ENCODE measurements at places on chromosomes 7 and 10.

DNA sequence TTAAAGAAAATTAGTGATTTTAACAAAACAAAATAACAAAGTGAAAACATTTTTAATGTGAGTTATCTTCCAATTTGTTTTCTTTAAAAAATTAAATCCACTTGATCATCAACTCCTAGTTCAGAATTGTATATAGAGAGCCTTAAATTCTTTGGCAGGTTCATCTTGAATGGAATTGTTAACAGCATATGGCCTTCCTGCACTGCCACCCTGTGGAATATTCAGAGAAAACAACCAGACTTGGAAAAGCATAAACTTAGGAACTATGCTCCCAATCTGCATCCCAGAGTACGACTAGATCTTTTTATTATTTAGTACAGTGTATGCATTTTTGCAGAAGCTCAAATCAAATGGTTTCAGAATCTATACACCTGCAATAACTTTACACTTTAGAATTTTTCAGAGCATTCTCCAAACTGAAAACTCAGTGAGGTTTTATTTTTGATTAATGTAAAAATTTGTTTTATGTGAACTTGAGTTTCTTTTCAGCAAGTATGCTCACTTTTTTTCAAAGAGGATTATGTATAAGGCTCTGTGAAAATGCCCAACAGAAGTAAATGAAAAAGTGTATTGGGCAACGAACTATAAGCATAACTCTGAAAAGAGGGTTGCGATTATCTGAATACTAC, 44.9 kb upstream of the ANK3 start:
- no peak for DNase-seq

- no peak for DNase-seq
These were observed at the start of gene GRID2IP for GRCh38 chr7:6551016-6551511. TSS of gene GRID2IP (minus strand) at chr7:6551461. CDS start at chr7:6551436, 25 bp downstream.

DNA sequence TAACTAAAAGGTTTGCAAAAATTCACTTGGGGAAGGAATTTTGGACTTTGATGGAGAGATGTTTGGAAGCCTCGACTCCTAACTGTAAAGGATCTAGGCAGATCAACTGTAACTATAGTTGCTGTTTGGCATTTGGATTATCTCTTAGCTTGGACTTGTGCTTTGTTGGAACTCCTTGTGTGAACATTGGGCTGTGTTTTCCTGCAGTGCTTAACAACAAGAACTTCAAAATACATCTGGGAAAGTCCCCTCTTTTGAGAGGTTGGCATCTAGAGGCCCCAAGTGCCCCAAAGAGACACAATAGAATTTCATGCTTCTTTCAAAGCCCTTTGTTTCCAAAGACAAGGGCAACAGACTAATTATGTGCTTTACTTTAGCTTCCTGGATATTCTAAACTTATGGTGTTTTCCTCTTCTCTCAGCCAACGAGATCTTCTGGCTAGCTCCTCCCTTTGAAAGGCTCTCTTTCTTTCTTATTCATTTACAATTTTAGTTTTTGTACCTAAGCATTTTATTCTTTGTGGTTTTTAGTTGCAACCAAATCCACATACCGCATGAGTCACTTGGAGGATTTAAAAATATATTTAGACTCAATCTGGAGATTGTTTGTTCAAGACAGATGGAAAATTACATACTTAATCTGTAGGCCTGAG, 11.6 kb downstream of the ABCA13 start:
- DNase-seq = no peak

DNA sequence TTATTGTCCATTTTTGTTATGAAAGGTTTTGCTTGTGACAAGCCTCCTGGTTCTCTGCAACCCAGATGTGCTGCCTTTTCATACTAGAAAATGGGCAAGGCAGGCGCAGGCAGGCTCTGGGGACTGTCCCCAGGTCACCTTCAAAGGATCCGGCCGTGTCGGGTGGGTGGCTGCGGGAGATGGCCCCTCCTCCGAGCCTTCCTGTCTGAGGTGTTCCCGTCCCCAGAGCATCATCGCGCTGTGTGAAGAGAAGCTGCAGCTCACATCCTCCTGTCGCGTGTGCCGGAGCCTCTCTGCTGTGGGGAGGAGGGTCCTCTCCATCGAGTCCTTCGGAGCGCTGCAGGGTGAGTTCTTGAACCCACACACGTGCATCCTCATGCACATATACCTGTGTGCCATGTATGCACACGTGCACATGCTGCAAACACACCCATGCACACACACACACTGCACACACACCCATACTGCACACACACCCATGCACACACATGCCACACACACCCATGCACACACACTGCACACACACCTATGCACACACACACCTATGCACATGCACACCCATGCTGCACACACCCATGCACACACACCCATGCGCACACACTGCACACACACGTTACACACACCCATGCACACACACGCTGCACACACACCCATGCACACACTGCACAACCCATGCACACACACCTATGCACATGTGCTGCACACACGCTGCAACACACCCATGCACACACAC, 23.8 kb downstream of the KNDC1 start:
- DNase-seq = no peak

DNA sequence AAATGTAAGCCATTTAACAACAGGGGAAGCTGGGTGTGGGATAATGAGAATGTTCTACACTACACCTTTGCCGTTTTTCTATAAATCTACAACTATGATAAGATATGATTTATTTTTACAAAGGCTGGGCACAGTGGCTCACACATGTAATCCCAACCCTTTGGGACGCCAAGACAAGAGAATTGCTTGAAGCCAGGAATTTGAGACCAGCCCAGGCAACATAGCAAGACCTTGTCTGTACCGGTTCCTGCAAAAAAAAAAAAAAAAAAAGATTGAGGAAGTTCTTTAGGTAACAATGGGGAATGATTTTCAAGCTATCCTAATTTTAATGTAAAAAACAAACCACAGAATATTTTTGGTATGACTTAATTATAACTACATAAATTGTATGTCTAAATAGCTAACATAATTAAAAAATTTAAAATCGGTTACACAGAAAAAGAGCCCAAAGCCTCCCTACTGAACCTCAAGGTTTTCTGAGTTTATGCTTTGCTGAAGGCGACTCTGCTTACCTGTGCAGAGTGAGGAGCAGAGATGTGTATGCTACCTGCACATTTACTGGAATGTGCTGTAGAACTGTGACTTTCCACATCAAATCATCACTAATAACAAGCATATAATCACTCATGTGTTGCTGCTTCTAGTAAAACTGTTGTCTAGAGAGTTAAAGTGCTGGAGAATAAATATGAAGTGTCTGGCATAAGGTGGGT, 163.4 kb downstream of the ATE1 start:
- DNase-seq = no peak

DNA sequence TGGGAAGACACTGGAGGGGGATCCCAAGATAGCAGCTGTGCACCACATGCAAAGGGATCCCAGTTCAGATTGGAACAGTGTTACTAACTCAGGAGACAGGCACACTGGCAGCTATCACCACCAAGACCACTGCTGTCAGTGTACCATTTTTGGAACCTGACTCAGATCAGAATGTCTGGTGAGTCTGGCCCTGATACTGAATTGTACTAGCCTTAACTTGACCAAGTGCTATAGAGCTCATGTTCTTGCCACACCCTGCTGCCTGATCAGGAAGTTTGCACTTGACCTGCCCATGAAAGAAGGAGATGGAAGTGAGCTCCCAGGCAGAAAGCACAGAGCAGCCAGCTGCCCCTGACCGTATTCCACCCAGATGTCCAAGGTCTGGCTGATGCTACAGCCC, 4.8 kb upstream of the PRRT4 start:
- DNase-seq = no peak

GRCh38 chr10:121323443-121323842, 274.8 kb downstream of the FGFR2 start:
- no peak for DNase-seq

DNA sequence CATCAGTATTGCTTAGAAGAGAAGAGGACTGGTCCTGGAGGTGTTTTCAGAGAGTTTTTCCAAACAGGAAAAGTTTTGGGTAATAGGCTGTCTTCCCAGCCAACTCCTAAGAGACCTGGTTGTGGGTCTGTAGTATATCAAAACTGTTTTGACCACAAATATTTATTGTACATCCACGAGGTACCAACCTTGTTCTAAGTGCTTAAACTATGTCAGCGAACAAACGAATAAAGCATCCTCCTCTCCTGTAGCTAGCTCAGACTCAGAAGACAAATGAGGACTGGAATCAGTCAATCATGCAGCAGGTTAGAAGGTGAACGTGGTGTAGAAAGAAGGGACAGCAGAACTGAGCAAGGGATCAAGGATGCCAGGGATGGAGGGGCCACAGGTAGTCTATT, 61.6 kb upstream of the MKI67 start:
- no peak for DNase-seq

DNA sequence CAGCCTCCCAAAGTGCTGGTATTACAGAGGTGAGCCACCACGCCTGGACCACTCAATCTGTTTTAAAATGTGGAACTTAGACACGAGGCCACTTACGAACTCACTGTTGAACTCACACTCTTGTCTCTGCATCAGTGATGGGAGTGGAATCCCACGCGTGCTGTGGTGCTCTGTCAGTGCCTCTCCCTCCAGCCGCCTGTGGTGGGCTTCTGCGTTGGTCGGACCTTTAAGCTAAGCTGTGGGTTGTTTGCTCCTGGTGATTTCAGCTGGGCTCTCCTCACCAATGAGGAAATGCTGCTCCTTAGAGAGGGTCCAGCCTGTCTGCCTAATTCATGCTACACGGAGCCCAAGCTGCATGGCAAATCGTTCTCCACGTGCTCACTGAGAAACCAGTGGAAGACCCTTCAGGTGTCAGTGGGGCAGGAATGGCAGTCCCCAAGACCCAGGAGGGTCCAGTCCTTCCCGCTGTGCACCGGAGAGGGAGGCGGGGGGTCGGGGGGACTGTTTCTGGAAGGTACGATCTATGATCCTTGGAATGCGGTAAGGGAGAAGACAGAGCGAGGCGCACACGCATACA, 17.9 kb upstream of the PRKAR1B start:
- no peak for DNase-seq

DNA sequence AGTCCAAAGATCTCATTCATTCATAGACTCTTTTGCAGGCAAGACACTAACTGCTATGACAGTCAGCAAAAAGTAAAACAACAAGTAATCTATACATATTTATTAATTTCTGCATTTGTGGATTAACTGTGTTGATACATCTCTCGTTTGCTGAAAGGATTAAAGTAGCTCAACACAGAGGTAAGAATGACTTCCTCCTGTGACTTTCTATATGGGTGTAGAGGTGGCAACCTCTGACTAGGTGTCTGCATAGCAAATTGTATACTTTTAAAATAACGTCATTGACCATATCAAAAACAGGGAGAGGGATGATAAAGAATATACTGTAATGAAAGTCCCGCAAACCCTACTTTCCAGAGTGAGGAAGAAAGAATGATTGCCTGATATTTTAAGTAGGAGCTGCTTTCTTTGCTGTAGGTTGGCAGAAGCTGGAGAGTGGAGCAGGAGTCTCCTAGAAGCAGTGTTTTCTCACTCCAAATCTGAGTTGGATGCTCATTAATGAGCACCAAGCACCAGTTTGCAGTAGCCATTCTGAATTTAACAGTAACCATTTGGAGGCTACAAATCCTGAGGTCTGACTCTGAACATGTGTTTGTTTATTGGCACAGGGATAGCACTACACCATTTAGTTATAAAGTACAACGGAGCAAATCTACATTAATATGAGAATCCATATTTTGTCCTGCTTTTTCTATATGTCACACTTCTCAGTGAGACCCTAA, 9.2 kb upstream of the LRRN3 start:
- DNase-seq = no peak

- no peak for DNase-seq
These were observed 14.4 kb downstream of the ITGA8 start for GRCh38 chr10:15705298-15705697.

DNA sequence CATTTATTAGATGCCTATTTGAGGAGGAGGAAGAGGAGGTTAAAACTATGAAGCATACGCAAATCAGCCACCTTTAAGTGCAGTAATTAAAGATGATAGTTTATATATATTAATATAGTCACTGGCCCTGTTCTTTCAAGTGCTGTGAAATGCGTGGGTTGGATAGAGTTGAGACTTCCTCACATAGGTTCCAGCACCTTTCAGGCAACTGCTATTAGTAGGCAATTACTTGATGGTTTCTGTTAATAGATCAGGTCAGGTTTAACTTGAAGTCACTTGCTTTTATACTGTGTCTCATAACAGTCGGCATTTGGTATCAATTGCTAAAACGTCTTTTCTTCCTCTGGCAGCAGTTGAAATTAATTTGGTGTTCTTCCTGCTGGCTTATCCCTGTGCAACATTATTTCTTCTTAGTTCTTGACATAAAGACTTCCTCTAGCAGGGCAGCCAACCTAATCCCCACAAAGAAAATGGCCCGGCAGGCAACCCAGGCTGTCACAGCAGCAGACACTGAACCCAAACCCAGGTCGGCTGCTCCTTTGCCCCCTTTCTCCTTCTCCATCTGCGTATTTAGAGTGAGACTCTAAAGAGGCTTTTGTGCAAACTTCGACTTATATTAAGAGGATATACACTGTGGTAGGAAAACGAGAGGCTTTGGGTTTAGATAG, 35.3 kb upstream of the BET1 start:
- DNase-seq = no peak

Measured in NCI-H2171 (cell line).